ENCODE measurements at places on chromosomes 13 and 19.
A peak's percentile ranks its signal among the peaks of the same experiment; 100 is the strongest.

- peak overlapping the region; percentile 23 for H3K27ac ChIP-seq
- peaks cover 10% of the 10 kb centered on the region for H3K4me1 ChIP-seq
- peak overlapping the region; percentile 28 for H3K4me3 ChIP-seq
- no peaks in the 10 kb centered on the region for H3K36me3 ChIP-seq
- no peaks in the 10 kb centered on the region for H3K27me3 ChIP-seq
- peak; percentile 98 for DNase-seq
These were observed 6.5 kb upstream of the ZNF579 start for GRCh38 chr19:55586976-55587668.

DNA sequence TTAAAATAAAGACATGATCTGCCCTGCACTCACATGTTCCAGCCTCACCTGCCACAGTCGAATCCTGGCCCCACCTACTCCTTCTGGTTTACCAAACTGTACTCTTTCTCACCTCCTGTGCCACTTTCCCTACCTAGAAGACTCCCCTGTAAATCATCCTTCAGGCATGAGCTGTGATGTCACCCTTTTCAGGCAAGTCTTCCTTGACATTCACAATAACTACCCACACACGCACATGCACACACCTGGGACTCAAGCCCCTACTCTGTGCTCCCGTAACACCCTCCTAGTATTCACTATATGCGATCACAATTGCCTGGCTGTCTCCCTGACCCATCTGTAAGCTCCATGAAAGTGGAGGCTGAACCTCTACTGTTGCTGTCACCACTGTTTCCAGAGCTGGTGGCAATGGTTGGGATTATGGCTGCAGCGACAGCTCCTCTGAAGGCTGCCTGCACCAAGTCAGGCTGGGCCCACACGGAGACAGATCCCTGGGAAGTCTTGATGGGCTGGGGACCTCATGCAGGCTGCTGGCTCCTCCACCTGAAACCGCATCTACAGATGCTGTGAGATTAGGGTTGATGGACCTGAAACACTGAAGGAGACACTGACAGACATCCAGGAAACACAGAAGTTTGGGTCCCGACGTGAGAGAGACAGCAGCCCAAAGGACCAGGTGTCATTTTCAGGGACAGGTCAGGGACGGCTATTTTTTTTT, 611.1 kb downstream of the UQCRFS1 start:
- no peaks in the 10 kb centered on the region for H3K27me3 ChIP-seq
- H3K27ac ChIP-seq: no peak overlapping the region
- no peak overlapping the region for H3K4me3 ChIP-seq
- H3K4me1 ChIP-seq: no peaks in the 10 kb centered on the region

DNA sequence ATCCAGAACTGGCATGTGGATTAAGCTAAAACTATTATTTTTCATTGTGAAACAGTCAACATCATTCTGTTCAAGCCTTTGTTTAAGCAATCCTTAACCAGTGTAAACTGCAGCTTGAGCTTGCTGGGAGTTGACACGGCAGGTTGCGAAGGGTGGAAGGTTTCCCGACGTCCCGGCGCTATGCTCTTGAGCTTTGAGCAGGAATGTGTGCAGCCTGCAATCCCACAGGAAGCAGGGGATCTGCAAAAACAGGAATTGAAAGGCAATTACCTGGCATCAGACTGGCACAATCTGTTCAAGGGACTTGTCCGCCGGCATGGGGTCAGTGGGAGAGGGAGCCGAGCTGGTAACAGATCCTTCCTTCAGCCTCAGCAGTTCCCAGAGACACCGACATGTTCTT, 586.7 kb upstream of the SGCG start:
- no peak overlapping the region for H3K4me3 ChIP-seq
- H3K4me1 ChIP-seq: no peaks in the 10 kb centered on the region
- no peaks in the 10 kb centered on the region for H3K36me3 ChIP-seq
- DNase-seq: no peak

DNA sequence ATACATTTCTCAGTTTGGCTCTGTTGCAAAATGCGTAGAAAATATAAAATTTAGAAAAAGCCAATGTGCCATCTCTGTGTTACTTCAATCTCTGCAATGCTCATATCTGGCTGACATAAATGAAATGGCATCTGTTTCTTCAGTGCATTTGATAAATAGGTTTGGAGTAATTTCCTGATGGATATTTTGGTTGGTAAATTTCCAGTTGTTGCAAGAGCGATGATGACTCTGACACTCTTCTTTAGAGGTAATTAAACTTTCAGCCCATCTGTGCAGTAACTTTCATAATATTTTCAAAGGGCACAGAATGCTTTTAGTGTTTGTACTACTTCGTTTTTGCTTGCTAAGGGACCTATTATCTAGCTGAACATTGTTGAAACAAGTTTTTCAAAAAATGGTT, 1286.4 kb downstream of the PCDH9 start:
- no peaks in the 10 kb centered on the region for H3K27me3 ChIP-seq
- H3K27ac ChIP-seq: no peak overlapping the region
- no peak for DNase-seq
- H3K36me3 ChIP-seq: no peaks in the 10 kb centered on the region
- H3K4me1 ChIP-seq: no peaks in the 10 kb centered on the region

DNA sequence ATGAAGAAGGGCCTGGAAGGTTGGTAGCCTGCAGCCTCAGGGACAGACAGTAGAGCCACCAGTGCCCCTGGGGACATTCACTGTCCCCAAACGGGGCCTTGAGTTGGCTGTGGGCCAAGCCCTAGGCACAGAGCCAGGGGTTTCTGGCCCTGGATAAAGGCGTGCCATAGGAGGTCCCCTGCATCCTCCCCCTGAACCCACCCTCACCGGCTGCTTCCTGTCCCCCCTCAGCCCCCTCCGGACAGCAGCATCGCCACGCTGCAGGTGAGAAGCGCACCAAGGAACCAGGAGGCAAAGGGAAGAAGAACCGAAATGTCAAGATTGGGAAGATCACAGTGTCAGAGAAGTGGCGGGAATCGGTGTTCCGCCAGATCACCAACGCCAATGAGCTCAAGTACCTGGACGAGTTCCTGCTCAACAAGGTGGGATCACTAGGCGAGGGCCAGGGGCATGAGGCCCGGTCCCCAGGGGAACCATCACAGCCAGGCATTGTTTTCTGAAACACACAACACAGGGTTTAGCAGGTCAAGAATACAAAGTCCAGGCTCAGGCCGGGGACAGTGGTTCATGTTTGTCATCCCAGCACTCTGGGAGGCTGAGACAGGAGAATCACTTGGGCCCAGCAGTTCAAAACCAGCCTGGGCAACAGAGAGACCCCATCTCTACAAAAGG, 14.6 kb upstream of the USE1 start:
- H3K36me3 ChIP-seq: peaks cover 3% of the 10 kb centered on the region
- H3K27me3 ChIP-seq: no peaks in the 10 kb centered on the region
- no peak for DNase-seq

DNA sequence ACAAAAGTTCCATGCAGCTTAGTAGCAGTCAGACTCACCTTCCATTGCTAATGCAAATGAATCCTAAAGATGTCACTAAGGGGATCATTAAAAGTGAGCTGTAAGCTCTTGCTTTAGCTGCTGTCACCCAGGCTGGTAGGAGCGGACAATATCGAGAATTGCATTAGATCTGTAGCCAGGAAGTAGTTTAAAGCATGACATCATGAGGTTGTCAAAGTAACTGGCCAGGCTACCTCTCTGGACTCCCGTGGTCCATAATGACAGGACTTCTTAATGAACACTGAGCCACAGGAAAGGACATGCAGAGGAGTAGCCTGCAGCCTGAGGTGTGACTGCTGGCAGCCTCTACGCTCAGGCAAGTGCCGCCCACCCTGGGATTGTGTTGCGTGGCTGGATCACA, 522.3 kb upstream of the NBEA start:
- H3K27me3 ChIP-seq: no peaks in the 10 kb centered on the region
- H3K4me3 ChIP-seq: no peak overlapping the region
- no peak for DNase-seq
- H3K27ac ChIP-seq: no peak overlapping the region

DNA sequence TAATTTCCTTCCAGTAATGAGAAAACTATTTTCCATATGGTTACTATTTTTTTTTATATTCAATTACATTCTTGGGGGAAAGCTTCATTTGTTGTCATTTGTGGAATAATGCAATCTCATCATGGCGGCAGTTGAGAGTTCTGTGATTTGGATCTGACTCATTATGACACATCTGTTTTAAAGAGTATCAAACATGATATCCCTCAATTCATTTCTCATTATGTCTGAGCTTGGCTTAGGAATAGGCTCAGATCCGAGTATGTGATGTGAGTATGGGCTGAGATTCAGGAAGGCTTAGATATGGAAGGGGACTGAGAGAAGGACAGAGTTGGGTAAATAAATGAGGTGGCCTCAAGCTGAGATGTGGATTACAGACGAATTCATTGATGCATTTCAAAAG, 64.4 kb downstream of the POSTN start:
- H3K4me3 ChIP-seq: no peak overlapping the region
- no peaks in the 10 kb centered on the region for H3K36me3 ChIP-seq
- H3K4me1 ChIP-seq: no peaks in the 10 kb centered on the region
- H3K27me3 ChIP-seq: no peaks in the 10 kb centered on the region

DNA sequence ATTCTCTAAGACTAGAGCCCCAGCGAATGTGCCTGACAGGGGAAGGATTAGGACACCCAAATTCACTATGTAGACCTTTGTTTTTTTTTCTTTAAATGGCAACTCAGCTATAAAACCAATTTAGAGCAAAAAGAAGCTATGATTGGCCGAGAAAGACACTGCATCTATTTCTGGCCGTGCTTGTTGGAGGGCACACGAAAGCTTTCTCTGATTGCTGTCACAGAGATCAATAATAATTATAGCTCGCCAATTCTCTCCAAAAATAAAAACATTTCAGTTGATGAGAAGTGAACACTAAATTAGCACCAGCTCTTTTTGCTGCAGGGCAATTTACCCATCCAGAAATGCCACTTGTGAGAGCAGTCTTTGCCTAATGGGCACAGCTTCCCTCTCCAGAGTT, 31.2 kb downstream of the CBY2 start:
- H3K4me1 ChIP-seq: no peaks in the 10 kb centered on the region
- H3K4me3 ChIP-seq: no peak overlapping the region
- no peaks in the 10 kb centered on the region for H3K27me3 ChIP-seq
- no peak overlapping the region for H3K27ac ChIP-seq

- H3K27me3 ChIP-seq: no peaks in the 10 kb centered on the region
- no peaks in the 10 kb centered on the region for H3K4me1 ChIP-seq
- no peak for DNase-seq
These were observed 2.3 kb downstream of the DDX39A start for GRCh38 chr19:14416817-14417231.

- no peak overlapping the region for H3K27ac ChIP-seq
- peak; percentile 26 for DNase-seq
These were observed 10.2 kb downstream of the REEP6 start for GRCh38 chr19:1501200-1501595.

DNA sequence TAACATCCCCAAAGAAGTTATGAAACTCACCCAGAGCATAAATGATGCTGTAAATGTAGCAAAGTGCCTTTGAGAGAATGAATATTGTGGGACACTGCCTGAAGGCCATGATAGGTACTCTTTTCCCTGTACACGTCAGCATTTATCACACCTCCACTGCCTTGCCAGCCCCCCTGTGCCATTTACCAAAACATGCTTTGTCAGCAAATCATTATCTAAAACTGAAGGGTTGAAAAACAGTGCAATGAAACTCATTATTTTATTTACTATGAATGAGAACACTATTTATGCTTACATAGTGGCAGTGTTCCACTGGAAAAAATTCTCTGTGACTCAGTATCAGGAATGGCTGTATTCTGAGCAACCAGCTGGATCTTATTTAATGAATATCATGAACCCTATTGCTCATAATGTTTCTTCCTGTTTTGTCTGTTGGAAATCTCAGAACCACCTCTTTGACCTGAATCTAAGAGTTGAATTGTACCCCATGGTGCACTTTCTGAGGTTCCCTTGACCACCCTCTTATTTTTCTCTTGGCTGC, 564.1 kb downstream of the DCT start:
- H3K4me3 ChIP-seq: no peak overlapping the region
- no peaks in the 10 kb centered on the region for H3K27me3 ChIP-seq
- H3K36me3 ChIP-seq: no peaks in the 10 kb centered on the region
- peak; percentile 22 for DNase-seq
- no peaks in the 10 kb centered on the region for H3K4me1 ChIP-seq

GRCh38 chr19:33604651-33605050, 17.1 kb upstream of the CHST8 start:
- no peak overlapping the region for H3K4me3 ChIP-seq
- H3K27me3 ChIP-seq: no peaks in the 10 kb centered on the region
- DNase-seq: no peak

DNA sequence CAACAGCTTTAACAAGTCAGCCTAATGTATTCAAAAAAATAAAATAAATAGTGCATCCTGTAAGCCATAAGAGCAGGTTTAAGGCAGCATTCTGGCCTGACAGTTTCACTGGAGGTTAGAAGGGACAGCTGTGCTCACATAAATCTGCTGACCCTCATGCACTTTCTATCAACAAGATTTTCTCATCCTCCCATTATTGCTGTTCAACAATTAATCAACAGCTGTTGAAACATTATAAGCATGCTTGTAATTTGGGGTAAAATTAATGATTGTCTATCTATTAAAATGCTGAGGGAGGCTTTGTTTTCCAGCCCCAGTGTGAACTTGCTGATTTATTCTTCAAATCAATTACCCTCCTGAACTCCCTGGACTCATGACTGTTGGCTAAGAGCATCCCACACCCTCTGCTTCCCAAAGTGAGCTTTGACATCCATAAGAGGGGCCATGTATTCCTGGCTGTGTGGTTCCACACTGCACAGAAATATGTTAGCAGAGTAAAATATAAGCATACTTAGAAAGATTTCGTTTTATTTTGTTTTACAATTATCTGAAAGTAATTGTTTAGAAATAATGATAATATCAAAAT, 492.4 kb downstream of the EFNB2 start:
- no peak overlapping the region for H3K4me3 ChIP-seq
- no peak for DNase-seq
- no peak overlapping the region for H3K27ac ChIP-seq
- no peaks in the 10 kb centered on the region for H3K27me3 ChIP-seq
- H3K36me3 ChIP-seq: no peaks in the 10 kb centered on the region

DNA sequence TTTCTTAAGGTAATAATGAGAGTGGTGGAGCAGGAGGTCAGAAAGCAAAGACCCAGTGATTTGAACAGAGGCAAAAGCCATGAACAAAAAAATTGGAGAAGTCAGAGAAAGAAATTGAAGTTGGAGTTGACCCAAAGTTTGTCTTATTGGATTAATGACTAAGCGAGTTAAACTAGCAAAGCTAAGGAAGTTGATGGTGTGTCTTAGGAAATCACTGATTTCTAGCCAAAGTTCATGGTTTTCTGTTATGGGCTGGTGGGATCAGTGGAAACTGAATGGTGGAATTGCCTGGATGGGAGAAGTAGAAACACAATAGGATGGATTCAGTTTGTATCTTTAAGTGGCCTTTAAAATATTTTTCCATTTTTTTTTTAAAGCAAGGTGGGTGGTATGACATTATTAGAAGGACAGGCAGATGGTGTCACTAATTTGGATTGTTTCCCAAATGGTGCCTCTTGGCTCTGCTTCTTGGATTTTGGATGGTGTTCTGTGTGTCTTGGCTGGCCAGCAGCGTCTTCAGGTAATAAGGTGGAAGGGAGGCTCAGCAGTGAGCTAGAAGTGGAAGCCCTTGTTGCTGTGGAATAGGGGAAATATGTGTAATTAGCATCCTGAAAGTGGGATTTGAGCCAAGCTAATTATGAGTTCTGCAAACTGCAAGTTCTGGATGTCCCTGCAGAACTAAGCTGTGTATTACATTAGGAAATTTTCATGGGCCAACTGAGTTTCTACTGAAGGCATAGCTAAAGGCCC, 302.9 kb downstream of the LMO7 start:
- no peak overlapping the region for H3K27ac ChIP-seq
- no peaks in the 10 kb centered on the region for H3K27me3 ChIP-seq
- H3K4me1 ChIP-seq: no peaks in the 10 kb centered on the region
- DNase-seq: no peak

- no peak overlapping the region for H3K27ac ChIP-seq
- H3K4me1 ChIP-seq: no peaks in the 10 kb centered on the region
- DNase-seq: no peak
- no peaks in the 10 kb centered on the region for H3K27me3 ChIP-seq
These were observed 66.7 kb downstream of the GPR12 start for GRCh38 chr13:26693749-26694463.

Data from kidney (tissue), 22 donors.